ENCODE measurements at places on chromosomes 1 and 21. TPM values are rescaled to one million over a fixed set of nuclear protein-coding genes. Genes with fewer than 3 reads are reported as not detected.

The SLC2A1 gene
- 230 TPM for total RNA-seq

The ITLN2 gene
- total RNA-seq: 4.7 TPM

The TYW3 gene
- total RNA-seq: 31.4 TPM

The CYP4Z1 gene
- not detected for total RNA-seq

The FHAD1 gene
- 0.69 TPM for total RNA-seq

The RIMKLA gene
- total RNA-seq: 5.8 TPM

The ZMYM1 gene
- 41.3 TPM for total RNA-seq

The TMEM269 gene
- 0.35 TPM for total RNA-seq

The INSRR gene
- total RNA-seq: not detected

The TIPRL gene
- 27.4 TPM for total RNA-seq

The GOLT1A gene
- 7.5 TPM for total RNA-seq

- DNase-seq: no peak
Observed at GRCh38 chr1:170903961-170904360, 31.4 kb upstream of the MROH9 start.

GRCh38 chr1:208747979-208748378 is 503.8 kb upstream of the PLXNA2 start:
- DNase-seq: no peak

DNA sequence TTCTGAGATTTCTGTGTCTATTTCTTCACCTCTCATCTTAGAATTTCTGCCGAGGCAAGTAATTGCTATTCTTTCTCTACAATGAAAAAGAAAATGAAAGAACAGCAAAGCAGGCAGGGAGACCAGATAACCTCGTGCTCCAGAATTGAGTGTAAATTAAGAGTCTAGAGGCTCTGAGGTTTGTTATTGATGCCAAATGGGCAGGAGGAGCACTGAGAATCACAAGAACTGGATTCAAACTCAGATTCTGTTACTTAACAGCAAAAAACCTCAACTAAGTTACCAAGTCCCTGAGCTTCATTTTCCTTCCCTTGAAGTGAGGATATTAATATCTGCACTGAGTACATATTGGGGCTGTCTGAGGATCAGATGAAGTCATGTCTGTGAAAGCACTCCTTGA is 5.5 kb upstream of the DDR2 start:
- DNase-seq: no peak

DNA sequence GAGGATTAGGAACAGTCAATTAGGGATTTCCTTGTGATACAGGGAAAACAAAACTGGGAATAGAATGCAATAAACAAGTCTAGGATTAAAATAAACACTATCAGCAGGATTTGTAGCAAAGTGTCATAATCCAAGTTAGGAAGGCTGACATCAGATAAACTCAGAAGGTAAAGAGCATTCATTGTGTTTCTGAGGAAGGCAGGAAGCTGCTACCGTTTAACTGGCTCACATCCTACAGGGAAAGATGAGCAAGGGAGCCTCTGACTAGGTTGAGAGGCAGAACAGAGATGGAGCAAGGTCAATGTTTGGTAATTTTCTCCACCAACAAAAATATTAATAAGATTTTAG is 124.7 kb downstream of the POU2F1 start:
- DNase-seq: no peak

DNA sequence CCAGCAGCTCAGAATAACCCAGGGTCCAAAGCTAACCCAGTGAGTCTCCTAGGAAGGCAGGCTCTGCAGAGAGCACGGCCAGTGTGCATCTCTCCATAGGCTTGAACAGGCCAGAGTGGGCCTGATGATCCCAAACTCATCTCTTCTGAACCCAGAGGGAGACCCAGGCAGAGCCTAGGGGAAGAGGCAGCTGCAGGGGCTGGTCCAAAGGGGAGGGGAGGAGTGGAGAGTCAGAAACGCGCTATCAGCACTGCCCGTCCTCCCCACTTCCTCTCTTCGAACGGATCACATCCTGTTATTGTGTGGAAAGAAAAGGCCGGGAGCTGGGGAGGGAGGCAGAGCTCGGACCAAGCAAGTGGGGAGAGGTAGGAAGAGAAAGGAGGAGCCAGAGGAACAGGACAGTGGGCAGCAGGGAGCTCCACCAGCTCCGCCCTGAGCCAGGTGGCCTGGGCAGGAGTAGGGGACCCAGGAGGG is 20.2 kb downstream of the TAL1 start:
- no peak for DNase-seq

- DNase-seq: peak; percentile 58
Observed at GRCh38 chr1:26677306-26678115, 18.3 kb upstream of the ARID1A start.

- DNase-seq: no peak
Observed at GRCh38 chr1:9901148-9902059, 8.7 kb downstream of the CTNNBIP1 start.

- no peak for DNase-seq
Observed at GRCh38 chr1:210264496-210265380, 32.1 kb downstream of the SERTAD4 start.

DNA sequence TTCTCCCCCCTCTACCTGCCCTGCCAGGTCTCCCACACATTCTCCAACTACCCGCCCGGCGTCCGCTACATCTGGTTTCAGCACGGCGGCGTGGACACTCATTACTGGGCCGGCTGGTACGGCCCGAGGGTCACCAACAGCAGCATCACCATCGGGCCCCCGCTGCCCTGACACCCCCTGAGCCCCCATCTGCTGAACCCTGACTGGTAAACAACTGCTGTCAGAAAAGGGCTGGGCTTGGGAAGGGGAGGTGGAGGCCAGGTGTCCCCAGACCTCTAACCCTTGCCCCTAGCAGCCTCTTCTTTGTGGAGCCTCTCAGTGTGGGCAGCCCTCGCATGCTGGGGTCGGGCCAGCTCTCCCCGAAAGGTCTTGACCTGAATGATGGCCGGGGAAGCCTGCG is 2.9 kb upstream of the FBXO6 start:
- DNase-seq: no peak

DNA sequence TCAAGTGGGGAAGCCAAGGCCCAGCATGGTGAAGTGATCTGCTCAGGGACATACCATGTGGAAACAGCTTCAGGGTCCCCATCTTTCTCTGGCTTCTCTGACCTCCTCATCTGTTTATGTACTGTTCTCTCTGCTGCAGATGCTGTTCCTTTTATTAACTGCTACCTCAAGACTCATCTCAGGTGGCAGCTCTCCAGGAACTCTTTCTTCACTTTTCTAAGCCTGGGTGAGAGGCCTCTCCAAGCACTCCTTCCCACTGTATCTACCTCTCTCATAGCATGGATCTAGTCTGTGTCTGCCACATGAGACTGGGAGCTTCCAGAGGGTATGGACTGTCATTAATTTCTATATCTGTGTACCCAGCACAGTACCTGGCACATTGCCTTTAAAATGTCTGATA is 73.4 kb upstream of the PPM1J start:
- DNase-seq: no peak

- no peak for DNase-seq
Observed at GRCh38 chr1:102420034-102420433, 423.3 kb upstream of the OLFM3 start.

DNA sequence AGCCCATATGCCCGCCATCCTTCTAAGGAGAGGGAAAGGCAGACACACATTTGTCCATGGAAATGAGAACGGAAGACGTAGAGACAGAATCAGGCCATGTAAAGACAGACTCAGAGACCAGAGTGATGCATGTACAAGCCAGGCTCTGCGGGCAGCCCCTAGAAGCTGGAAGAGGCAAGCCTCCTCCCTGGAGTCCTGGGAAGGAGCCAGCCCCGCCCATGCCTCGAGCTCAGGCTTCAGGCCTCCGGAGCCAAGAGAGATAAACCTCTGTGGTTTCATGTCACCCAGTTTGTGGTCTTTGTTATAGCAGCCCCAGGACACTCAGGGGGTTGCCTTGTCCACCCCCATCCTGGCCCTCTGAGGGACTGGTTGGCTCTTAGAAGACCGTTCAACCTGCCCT is 11.6 kb downstream of the PDE9A start:
- DNase-seq: no peak

DNA sequence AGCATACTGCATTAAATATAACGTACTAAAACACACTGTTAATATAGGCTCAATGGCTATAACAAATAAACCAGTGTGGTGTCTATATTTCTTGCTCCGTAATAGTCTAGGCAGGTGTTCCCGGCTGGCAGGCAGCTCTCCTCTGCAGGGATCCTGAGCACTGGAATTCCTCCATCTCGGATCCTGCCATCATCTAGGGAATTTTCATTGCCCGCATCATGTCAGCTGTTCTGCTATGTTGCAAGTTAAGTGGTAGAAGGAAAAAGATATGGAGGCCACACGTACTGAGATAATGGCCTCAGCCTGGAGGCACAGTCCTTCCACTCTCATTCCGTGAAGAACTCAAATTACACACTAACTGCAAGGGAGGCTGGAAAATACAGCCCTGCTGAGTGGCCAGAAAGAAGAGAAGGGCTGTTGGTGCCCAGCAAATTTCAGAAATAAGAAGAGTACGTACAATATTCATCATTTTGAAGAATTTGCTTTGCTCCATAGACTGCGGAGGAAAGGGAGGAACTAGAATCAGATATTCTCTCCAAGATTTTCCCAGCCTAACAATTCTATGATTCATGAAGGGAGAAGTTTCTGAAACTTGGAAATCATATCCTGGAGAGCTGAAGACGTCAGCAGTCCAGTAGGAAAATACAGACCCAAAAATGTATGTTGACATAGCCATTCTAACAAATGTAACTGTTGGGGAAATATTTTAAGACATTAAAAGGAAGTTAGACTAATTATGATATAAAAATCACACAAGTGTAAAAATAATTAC is 263.3 kb downstream of the MRPL39 start:
- DNase-seq: no peak

- DNase-seq: no peak
Observed at GRCh38 chr1:202058001-202058908, 47.9 kb downstream of the ELF3 start.

DNA sequence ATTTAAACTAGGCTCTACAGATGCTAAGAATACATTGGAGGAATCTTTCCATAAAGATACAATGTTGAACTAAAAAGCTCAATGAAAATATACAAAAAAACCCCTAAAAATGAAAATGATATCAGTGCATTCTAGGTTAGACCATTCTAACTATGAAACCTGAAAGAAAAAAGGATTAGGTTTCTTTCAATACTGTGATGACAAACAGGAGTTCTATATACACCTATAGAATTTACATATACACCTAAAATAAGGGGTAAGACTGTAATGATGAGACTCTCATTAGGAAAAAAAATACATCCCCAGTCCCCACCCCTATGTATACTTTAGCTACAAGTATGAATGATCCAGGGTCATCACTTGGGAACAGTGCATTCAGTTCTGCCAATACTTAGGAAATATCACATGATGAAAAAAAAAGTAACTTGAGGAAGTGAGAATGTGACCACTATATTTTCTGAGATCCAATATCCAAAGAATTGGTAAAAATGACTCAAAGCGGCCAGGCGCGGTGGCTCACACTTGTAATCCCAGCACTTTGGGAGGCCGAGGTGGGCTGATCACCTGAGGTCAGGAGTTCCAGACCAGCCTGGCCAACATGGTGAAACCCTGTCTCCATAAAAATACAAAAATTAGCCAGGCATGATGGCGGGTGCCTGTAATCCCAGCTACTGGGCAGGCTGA is 26.3 kb downstream of the SELENOF start:
- DNase-seq: no peak

DNA sequence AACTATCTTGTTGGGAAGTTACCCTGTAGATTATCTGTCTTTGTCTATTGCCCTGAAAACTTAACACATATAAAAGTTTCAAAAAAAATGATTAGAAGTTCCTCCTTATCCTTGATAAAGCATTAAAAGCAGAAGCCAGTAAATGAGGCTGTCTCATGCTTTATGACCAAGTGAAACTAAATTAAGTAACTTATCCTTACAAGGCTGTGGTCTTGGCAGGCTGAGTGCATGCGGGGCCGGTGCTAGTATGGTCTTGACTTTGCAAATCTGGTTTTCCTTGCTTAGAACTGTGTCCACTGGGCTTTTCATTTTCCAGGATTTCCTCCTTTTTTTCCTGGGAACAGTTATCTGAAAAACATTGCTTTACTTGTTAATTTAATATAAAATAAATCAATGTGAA is 43.1 kb downstream of the PCNX2 start:
- no peak for DNase-seq

DNA sequence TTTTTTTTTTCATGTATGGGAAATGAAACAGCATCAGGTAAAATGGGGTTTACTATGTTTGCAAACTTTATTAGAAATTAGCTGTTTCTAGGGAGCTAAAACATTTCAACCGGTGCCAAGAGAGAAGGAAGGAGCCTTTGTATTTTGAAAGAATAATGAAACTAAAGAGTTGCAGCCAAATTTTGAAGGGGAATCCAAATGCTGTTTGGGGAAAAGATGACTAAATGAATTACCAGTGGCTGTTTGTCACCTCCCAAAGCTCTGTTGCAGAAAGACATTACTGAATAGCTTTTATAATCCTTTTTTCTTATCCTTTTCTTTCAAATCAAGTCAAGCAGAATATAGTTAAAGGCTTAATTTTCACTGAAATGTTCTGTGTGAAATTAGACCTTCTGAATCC is 591.3 kb upstream of the ADGRL2 start:
- no peak for DNase-seq

DNA sequence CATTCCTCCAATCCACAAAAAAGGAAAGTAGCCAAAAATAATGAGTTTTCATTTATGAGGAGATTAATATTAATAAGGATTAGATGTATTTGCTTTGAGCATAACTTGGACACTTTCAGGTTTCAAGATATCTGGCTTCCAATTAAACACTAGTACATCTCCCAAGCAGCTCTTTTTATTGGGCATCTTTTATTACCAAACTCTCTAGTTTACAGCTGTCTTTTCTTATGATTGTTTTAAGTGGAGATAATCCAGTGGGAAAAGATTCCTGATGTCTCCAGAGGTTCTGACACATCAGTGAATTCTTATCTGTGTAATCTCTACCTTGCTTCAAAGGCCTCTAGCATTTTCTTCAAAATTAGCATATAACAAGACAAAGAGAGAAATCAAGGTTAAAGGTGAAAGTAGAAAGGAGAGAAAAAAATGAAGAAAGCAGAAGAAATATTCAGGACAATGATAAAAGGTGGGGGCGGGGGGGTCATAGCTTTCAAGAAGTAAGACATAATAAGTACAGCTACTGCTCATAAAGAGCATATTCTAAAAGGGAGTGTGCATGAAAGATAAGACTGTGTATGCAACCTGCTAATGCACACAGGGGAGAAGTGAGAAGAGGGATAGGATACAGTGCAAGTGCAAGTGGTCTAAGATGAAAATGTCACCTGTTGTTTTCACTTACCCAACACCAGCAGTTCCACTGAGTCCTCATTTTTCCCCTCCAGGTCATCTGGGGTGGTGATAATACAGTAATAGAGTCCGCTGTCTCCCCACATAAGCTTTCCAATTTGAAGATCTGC is 19.1 kb downstream of the ILDR2 start:
- no peak for DNase-seq

DNA sequence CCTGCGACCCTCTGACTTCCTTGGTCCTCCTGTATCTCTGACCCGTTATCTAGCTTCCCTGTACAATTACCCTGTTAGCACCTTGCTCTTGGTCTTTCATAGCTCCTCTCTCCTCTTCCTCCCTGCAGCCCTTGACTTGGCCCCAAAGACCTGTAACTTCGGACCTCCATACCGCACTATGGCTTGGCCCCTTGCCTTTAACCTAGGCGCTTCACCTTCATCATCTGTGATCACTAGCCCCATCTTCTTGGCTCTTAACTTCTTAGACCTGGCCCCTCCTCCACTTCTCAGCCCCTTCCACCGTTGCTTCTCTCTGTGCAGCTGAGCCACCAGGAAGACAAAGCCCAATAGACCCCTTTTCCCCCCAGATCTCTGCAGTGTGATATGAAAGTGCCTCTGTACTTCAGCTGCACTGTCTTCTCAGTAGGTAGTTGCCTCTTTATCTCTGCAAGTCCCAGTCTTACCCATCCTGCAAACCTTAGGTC is 740 bp downstream of the ZNF691 start:
- no peak for DNase-seq
